Activated CD4-positive, alpha-beta memory T cell treated with anti-CD3 and anti-CD28 coated beads for 36 hours (primary cell): ENCODE measurements at places on chromosomes 11 and 22. TPM values are rescaled to one million over a fixed set of nuclear protein-coding genes. Genes with fewer than 3 reads are reported as not detected.

MISFA gene
- total RNA-seq = 2.9 TPM

GRCh38 chr22:35896111-35896705 lies 132.4 kb downstream of the RBFOX2 start:
- no peak for DNase-seq

GRCh38 chr22:46173152-46173551 lies 22.8 kb downstream of the PPARA start:
- DNase-seq = no peak

DNA sequence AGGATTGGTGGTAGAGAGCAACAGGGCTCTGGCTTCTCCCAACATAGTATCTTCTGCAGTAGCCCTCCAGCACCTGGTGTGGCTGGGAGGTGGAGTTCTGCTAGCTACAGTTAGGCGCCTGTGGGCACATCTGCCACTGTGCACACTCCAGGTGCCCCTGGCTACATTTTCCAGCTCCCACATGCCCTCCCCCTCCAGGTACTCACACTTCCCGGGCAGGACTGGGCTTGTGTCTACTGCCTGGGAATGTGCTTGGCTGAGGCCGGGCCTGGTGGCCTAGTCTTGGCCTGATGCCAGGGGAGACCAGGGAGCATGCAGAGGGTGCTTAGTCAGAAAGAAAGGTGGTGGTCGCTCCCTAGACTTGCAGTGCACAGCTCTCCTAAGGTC lies 15.8 kb downstream of the PHLDB1 start:
- no peak for DNase-seq

DNA sequence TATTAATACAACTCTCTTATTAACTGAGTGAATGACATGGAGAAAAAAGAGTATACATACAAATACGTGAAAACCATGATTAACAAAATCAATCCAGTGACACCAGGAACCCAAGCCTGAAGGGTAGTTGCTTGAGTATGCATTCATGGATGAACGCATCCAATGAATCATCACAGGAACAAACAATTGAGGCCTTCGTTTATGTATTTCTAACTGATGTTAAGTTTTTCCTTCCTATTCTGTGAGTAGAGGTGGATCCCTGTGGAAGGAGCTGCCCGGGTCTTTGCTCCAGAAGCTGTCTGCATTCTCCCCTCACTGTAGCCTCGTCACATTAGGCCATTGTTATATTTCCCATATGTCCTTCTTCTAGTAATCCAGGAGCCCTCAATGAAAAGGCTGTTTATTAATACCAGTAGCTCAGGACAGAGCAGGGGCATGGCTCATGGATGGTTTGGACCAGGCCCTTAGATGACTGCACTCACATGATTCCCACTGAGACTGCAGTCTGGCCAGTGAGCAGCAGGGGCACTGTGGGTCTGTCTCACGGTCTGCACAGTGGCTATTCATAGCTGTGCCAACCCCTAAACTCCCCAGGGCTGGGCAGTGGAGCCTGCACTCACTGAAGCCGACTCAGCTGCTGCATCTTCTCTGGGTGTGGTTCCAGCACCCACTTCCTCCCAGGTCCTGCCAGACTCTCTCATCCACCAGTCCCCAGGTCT lies 128.1 kb upstream of the TOP3B start:
- peak; percentile 77 for DNase-seq

DNA sequence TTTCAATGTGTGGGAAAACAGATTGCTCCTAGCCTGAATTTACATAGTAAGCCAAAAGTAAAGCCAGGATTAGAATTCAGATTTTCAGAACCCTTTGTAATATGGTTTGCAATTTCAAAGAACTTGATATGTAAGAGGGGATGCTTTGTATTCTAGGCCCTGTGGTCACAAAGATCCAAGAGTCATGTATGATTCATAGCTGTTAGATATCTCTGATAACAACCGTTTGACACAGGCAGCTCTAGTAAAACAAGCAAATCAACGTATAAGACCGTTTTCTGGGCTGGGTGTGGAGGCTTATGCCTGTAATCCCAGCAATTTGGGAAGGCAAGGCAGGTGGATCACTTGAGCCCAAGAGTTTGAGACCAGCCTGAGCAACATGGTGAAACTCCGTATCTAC lies 79.6 kb downstream of the EMSY start:
- DNase-seq = no peak

DNA sequence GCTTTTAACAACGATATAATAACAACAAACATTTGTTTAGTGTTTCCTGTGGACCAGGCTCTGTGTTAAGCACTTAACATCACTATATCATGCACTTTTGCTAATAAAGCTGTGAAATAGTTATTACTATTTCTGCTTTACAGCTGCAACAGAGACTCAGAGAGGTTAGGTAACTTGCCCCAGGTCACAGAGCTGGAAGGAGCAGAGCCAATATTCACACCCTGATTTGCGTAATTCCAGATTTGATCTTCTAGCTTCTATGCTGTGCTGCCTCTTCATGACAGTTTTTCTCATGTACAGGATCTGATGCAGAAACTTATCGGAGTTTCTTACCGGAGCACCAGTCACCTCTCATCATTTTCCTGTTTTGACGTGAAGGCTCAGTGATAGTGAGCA lies 33.6 kb upstream of the EHF start:
- no peak for DNase-seq

BDNF gene
- total RNA-seq = not detected
